ENCODE measurements at places on chromosomes 16 and 17. TPM values are rescaled to one million over a fixed set of nuclear protein-coding genes. Genes with fewer than 3 reads are reported as not detected.

DNA sequence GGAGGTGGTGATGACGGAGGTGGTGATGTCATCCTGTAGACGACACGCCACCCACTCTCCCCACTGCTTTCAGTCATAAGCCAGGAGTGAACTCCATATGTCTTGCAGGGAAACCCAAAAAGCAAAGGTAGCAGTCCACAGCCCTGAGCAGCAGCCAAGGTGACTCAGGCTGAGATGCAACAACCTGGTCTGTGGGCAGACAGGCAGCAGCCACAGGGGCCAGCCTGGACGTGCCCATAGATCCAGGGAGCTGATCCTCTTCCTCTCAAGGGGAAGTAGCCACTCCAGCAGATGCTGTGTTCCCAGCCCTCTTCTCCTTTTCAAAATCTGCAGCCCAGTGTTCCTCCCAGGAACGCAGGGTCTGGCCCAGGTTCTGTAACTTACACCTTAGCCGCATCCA, 17.3 kb upstream of the CIITA start:
- H3K27ac ChIP-seq: no peak overlapping the region
- no peaks in the 10 kb centered on the region for H3K27me3 ChIP-seq
- DNase-seq: no peak

DNA sequence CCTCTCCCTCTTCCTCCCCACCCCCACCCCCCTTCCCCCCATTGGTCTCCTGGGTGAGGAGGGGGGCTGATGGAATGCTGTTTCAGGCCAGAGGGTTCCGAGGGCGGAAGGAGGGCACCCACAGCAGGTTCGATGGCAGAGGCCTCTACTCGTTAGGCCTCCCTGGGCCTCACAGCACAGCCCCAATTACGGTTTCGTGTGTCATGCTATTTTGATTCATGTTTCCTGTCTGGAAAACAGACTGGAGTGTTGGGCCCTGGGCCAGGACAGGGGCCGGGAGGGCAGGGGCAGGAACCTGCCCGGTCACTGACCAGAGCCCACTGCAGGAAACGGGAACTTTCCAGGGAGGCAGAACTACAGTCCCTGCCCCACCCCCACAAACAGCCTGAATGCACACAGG, 138.2 kb downstream of the C16orf95 start:
- H3K36me3 ChIP-seq: no peaks in the 10 kb centered on the region
- DNase-seq: no peak
- no peak overlapping the region for H3K27ac ChIP-seq

DNA sequence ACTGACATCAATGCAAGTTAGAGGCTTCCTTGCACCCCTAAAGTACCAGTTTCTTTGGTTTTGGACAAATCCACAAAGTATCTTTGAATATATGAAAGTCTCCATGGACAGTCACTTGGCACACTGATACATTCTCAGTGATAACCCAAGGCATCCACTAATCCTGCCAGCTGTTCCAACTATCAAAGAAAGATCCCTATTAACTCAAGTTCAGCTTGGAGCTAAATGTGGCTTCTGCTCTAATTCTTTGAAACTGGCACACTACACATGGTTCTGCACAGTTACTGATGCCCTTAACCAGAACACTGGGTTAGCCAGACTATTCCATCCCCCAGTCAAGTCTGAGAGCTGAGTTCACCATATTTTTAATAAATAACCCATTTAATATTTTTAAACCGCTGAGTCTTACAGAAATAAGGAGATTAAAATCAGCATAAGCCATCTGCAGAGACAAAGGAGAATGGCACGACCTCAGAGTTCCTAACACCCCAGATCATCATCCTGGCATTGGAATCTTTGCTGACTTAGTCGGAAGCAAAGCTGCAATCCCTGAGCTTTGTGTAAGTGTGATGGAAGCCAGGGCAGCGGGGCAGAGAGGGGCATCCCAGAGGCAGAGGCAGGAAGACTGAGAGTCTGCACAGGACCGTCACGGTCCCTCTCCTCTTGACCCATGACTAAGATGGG, 6.3 kb downstream of the CACNG1 start:
- H3K27ac ChIP-seq: no peak overlapping the region
- H3K27me3 ChIP-seq: no peaks in the 10 kb centered on the region
- DNase-seq: no peak
- H3K36me3 ChIP-seq: no peaks in the 10 kb centered on the region
- H3K4me1 ChIP-seq: peaks cover 25% of the 10 kb centered on the region

DNA sequence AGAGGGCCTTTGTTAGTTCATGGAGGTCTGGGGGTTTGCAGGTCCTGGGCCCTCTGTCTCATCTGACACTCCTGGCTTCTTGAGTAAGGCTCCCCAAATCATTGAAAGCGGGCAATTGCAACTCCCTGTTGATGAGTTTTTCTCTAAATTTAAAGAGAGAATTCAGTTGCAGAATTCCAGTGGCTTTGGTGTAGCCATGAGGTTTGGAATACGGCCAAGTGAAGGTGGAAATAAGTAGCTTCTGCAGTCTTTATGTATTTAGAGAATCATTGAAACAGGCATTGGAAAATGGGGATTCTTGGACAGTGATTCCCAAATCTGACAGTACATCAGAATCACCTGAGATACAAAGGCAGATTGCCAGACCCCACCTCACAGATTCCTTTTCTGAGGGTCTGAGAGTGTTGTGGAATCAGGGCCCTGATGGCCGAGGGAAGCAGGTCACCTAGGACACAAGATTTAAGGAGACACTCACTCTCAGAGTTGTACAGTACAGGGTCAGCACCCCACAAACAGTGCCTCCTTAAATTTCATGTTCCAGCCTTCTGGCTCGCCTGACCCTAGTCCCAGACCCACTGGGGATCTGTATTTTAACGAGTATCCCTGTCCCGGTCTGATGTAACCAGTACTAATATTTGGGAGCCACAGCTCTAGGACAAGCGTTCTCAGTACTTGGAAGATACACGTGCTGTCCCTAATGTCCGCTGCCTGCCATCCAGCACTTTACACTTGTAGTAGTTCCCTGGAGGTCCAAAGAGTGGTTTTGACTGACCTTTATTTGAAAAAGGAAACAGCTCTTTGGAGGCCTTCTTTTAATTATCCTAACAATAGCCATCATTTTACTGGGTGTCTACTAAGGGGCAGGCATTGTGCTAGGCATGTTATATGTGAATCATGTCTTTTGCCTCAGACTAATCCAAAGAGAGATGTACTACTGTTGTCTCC, 37.8 kb downstream of the YPEL2 start:
- peaks cover 93% of the 10 kb centered on the region for H3K4me1 ChIP-seq
- H3K4me3 ChIP-seq: no peak overlapping the region
- H3K36me3 ChIP-seq: no peaks in the 10 kb centered on the region
- H3K27ac ChIP-seq: peak overlapping the region; percentile 93
- no peak for DNase-seq

GRCh38 chr16:55046916-55047315, 116.3 kb downstream of the IRX5 start:
- H3K27ac ChIP-seq: no peak overlapping the region
- no peaks in the 10 kb centered on the region for H3K36me3 ChIP-seq
- no peaks in the 10 kb centered on the region for H3K27me3 ChIP-seq
- H3K4me3 ChIP-seq: no peak overlapping the region

DNA sequence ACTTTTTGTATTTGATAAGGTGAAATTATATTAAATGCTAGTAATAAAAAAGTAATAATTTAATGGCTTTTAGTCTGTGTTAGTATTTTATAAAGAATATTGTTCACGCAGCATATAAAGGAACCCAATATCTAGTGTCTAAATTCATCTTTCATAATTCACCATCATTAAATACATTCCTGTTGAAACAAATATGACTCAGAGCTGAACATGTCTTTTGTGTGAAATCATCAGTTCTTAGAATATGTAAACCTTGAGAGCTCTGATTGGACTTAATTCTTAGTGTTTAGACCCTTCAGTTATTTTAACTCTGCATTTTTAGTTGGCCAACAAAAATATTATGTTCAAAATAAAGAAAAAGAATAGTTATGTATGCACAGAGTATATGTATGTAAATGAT, 71.8 kb downstream of the ABHD15 start:
- H3K27me3 ChIP-seq: no peaks in the 10 kb centered on the region
- DNase-seq: no peak
- no peaks in the 10 kb centered on the region for H3K36me3 ChIP-seq
- H3K4me1 ChIP-seq: no peaks in the 10 kb centered on the region

Gene KRT33A
- total RNA-seq: not detected

DNA sequence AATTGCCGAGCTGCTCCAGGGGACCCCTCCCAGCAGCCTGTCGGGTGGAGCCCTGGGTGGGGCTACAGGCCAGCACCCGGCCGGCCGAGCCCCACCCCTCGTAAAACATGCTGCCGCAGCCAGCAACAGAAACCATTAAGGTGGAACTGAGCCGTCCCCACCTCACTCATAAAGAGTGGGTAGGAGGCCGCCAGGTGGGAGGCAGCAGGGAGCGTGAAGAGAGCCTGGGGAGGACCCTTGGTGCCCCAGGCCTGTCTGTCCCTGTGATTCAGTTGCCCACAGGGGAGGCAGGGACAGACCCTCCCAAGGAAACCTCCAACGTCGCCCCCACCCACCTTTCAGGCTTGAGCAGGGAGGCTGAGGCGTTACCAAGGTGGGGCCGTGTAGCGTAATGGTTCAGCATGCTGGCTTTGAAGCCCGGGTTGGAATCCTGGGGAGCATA, 8.4 kb downstream of the FOXN1 start:
- DNase-seq: peak; percentile 83
- H3K27ac ChIP-seq: peak overlapping the region; percentile 55
- H3K27me3 ChIP-seq: no peaks in the 10 kb centered on the region
- H3K4me1 ChIP-seq: peaks cover 6% of the 10 kb centered on the region

Gene AURKB
- total RNA-seq: 4.3 TPM

- H3K27ac ChIP-seq: peak overlapping the region; percentile 37
- H3K27me3 ChIP-seq: no peaks in the 10 kb centered on the region
- peaks cover 6% of the 10 kb centered on the region for H3K36me3 ChIP-seq
These were observed 16.8 kb downstream of the NQO1 start for GRCh38 chr16:69709456-69710084.

DNA sequence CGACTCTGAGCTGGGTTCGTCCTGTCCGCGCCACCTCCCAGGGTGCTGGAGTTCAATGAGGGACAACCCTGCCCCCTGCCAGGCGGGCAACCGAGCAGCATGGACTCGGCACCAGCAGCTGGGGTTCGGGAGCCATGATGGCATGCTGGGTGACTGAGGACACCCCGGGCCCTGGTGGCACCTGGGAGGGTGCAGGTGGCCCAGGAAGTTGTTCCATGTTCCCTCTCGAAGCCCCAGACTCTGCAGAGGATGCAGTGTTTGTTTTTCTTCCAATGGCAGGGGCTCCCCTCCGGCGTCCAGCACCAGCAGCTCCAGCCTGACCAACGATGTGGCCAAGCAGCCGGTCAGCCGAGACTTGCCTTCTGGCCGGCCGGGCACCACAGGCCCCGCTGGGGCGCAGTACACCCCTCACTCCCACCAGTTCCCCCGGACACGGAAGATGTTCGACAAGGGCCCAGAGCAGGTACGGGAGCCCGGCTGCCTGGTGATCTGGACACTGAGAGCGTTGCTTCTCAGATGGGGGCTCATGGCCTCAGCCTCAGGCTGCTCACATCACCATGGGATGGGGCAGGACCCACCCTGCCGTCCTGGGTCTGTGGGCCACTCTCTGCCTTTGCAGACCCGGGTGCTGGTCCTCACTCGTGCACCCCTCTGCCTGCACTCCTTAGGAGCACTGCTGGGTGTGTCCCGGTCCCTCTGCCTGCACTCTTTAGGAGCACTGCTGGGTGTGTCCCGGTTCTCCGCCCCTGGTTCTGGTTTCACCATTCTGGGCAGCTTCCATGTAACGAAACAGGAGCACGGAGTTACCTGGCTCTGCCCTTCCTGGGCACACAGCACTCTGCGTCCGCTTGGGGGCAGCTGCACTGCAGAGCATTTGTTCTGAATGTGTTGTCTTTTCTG, 68.2 kb upstream of the CHMP6 start:
- no peak for DNase-seq
- no peaks in the 10 kb centered on the region for H3K36me3 ChIP-seq
- no peaks in the 10 kb centered on the region for H3K4me1 ChIP-seq
- no peak overlapping the region for H3K4me3 ChIP-seq
- no peak overlapping the region for H3K27ac ChIP-seq

DNA sequence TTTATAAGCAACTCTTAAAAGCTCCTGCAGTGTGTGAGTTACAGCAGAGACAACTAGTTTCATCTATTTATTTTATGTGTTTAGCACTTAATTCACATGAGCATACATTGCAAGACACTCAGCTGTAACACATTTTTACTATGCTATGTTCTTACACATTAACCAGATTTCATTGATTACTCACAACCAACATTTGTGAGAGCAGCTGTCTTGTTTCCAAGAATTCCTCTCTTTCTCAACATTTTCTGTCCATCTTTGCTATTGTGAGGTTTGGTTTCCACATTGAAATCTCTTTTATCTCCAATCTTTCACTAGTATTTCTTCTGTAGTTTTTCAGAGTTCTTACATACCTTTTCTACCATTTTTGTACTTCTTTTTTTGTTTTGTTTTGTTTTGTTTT, 51.2 kb downstream of the COPRS start:
- no peaks in the 10 kb centered on the region for H3K27me3 ChIP-seq
- no peaks in the 10 kb centered on the region for H3K4me1 ChIP-seq
- no peaks in the 10 kb centered on the region for H3K36me3 ChIP-seq
- H3K4me3 ChIP-seq: no peak overlapping the region

Gene KCNJ18
- not detected for total RNA-seq

Gene PDILT
- not detected for total RNA-seq

Gene CASKIN1
- not detected for total RNA-seq

Gene CHST6
- total RNA-seq: 3.7 TPM

DNA sequence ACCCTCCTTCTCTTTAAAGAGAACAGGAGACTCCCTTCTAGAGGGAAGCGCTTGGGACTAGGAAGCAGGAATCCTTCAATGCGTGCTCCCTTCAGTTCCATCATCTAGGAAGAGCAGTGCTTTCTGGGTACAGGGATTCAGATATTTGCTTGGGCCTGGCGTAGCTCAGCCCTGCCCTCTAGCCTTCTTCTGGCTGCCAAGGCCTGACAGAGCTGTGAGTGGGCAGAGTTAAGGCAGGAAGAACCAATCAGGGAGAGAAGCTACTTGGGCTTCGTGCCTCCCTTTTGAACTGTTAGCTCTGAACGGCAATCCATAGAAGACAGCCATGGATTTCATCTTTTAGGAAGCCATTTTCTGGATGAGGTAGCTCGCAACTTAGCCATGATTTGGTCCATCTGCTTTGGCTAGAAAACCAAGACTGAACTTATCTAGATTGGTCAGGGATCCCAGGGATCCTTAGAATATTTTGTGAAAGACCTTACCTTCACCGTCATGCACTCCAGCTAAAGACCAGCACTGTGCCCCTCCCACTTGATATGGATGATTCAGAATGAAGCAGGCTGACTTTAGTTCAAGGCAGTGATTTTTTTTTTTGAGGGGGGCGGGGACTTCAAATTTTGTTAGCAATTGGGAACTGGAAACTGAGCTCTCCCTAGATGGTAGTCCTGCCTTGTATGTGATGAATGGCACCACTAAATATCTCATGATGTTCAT, 2.5 kb upstream of the CORO6 start:
- H3K27ac ChIP-seq: no peak overlapping the region
- no peaks in the 10 kb centered on the region for H3K36me3 ChIP-seq
- H3K4me1 ChIP-seq: peaks cover 7% of the 10 kb centered on the region
- H3K4me3 ChIP-seq: no peak overlapping the region
- H3K27me3 ChIP-seq: no peaks in the 10 kb centered on the region

GRCh38 chr16:17827313-17827712, 356.6 kb upstream of the XYLT1 start:
- H3K4me3 ChIP-seq: no peak overlapping the region
- DNase-seq: no peak
- H3K4me1 ChIP-seq: no peaks in the 10 kb centered on the region
- no peaks in the 10 kb centered on the region for H3K27me3 ChIP-seq

- no peaks in the 10 kb centered on the region for H3K36me3 ChIP-seq
- DNase-seq: no peak
- H3K4me3 ChIP-seq: no peak overlapping the region
These were observed 149.0 kb upstream of the GOT2 start for GRCh38 chr16:58883131-58883530.

GRCh38 chr16:10942352-10943063, at the start of gene DEXI:
DEXI (minus strand) TSS chr16:10942468; CDS start chr16:10942005, 463 bp downstream.
- peaks cover 65% of the 10 kb centered on the region for H3K4me1 ChIP-seq
- peak; percentile 96 for DNase-seq
- no peaks in the 10 kb centered on the region for H3K36me3 ChIP-seq
- H3K4me3 ChIP-seq: peak within 1 kb of the TSS; percentile 96

Gene CES1
- total RNA-seq: 8.3 TPM

Gene ACSM3
- 21.7 TPM for total RNA-seq
